ENCODE measurements at places on chromosomes 2 and 18.

DNA sequence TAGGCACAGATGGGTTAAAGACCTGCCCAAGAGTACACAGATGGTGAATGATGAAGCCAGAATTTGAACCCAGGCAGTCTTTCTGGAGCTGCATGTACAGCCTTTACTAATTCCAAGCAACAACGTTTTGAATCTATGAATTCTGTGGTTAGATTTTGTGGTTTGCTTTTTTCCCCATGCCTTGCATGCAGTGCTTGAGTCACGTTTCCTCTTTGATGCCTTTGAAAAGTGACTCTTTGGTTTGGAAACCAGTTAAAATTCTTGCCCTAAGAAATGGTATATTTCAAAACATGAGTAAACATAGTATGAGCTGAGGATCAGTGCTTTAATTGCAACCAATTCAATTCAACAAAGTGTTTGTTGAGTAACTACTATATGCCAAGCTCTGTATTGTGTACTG, 48.2 kb upstream of the PPM1B start:
- no peak for DNase-seq

- no peak for DNase-seq
Observed at GRCh38 chr18:21330122-21330701, 88.2 kb downstream of the GREB1L start.

DNA sequence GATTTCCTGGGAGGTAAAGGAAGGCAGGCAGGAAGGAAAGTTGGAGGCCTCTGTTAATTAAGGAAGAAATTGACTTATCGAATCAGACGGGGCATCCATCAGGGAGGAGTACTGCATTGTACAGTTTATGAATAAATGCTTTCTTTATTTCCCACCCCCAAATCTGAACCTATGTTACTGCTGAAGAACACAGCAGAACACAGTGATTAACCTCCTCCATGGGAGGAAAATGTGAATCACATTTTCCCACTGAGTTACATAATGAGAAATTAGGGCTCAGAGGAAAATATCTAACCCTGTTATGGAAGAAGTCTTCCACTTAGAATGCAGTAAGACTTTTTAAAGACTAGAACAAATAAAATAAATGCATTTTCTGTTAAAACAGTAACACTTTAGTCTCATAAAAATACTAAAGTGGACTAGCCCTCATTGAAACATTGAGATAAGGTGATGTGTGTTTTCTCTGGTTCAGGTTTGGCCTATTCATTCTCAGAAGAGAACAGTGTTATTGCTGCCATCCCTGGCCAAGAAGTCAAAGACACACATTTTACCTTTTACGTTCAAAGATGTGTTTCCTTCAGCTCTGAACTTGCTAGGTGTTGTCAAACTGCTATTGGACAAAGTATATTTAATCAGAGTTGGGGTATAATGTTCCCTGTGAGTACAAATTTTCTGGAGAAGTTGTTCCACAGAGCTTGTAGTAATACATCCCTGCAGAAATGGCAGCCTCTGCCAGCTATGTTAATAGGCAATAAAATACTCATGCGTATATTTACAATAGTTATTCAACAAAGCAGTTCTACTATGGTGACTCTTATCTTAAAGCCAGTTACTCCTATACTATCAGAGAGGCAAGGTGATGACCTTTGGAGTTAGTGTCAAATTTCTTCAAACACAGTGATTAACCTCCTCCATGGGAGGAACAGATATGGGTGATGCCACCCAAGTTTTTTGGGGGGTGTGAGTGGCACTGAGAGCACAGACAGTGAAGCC, 11.1 kb downstream of the DNAH6 start:
- DNase-seq, result no peak

DNA sequence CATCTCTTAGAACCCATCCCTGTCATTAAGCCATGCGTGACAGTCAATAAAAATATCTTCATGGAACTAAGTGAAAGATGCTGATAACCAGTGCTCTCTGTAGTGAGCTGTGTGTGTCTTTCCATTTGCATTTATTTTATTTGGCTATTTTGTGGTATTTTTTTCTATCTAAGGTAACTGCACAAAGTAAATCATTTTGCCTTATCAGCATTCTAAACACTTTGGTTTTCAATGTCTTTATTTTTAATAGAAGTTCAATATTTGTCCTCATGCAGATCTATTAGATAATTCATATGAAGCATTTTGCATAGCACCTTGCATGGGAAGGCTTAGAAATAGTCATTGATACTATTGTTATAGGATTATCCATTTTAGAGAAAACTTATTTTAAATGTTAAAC, 163.6 kb upstream of the TANK start:
- DNase-seq, result no peak

Measured in NCI-H1092 (cell line).